Adrenal gland (tissue), 19 donors: ENCODE measurements at places on chromosomes 2 and 18. TPM values are rescaled to one million over a fixed set of nuclear protein-coding genes. Genes with fewer than 3 reads are reported as not detected.
A peak's percentile ranks its signal among the peaks of the same experiment; 100 is the strongest.

IL1A gene
- not detected for total RNA-seq

GRCh38 chr2:39334529-39334928 lies 90.8 kb upstream of the CDKL4 start:
- H3K36me3 ChIP-seq, result peaks cover 6% of the 10 kb centered on the region
- no peaks in the 10 kb centered on the region for H3K27me3 ChIP-seq
- H3K27ac ChIP-seq, result no peak overlapping the region
- no peak overlapping the region for H3K4me3 ChIP-seq
- no peak for DNase-seq
- H3K4me1 ChIP-seq, result no peaks in the 10 kb centered on the region

GRCh38 chr2:85015653-85016360 lies 44.8 kb downstream of the KCMF1 start:
- H3K36me3 ChIP-seq, result no peaks in the 10 kb centered on the region
- H3K4me3 ChIP-seq, result no peak overlapping the region
- peak overlapping the region; percentile 8 for H3K27ac ChIP-seq
- no peaks in the 10 kb centered on the region for H3K27me3 ChIP-seq
- H3K4me1 ChIP-seq, result peaks cover 49% of the 10 kb centered on the region
- no peak for DNase-seq

GRCh38 chr18:24937639-24938275 lies 414.2 kb downstream of the ZNF521 start:
- no peaks in the 10 kb centered on the region for H3K36me3 ChIP-seq
- H3K27ac ChIP-seq, result no peak overlapping the region
- no peak overlapping the region for H3K4me3 ChIP-seq
- no peaks in the 10 kb centered on the region for H3K4me1 ChIP-seq

DNA sequence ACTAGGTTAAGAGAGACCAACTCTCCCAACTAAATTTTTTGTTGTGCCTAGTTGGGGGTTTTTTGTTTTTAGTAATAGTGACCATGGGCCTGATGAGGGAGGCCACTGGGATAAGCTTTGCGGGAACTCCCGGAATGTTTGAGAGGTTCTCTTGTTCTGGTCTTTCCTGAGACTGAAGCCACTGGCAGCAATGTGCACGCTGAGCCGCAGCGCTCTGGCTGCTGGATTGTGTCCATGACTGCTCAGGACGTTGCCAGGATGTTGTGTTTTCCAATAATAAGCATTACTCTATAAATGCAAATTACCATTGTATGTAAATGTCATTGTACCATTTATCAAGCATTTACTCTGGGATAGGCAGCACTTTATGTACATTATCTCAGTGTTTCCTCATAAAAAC lies 126.1 kb downstream of the GALNT1 start:
- H3K4me3 ChIP-seq, result no peak overlapping the region
- H3K27ac ChIP-seq, result no peak overlapping the region
- no peak for DNase-seq
- no peaks in the 10 kb centered on the region for H3K36me3 ChIP-seq

ZC3H6 gene
- total RNA-seq, result 16.6 TPM

TMEM198 gene
- total RNA-seq, result 14.2 TPM

UGT1A6 gene
- not detected for total RNA-seq

DNA sequence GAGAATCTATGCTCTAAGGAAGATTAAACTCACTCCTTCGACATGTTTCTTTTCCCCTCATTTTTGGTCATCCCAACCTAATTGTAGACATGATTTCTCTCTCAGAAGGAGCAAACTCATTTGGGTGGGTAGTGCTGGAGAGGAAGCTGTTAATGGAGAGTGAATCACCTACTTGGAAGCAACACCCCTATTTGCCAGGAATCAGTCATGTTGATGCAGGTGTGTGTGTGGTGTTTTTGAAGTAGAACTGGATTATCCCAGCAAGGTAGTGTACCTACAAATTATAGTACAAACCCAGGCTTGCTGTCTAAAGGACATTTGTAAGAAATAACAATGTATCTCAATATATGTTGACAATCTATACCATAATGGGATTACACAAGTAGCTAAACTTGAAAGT lies 186.4 kb downstream of the EPHA4 start:
- no peak for DNase-seq
- H3K27me3 ChIP-seq, result no peaks in the 10 kb centered on the region
- no peaks in the 10 kb centered on the region for H3K4me1 ChIP-seq
- no peak overlapping the region for H3K27ac ChIP-seq

GRCh38 chr2:144430722-144431391 lies 89.1 kb downstream of the ZEB2 start:
- H3K27ac ChIP-seq, result peak overlapping the region; percentile 5
- peaks cover 17% of the 10 kb centered on the region for H3K36me3 ChIP-seq
- peaks cover 36% of the 10 kb centered on the region for H3K4me1 ChIP-seq
- H3K27me3 ChIP-seq, result no peaks in the 10 kb centered on the region
- H3K4me3 ChIP-seq, result no peak overlapping the region

DNA sequence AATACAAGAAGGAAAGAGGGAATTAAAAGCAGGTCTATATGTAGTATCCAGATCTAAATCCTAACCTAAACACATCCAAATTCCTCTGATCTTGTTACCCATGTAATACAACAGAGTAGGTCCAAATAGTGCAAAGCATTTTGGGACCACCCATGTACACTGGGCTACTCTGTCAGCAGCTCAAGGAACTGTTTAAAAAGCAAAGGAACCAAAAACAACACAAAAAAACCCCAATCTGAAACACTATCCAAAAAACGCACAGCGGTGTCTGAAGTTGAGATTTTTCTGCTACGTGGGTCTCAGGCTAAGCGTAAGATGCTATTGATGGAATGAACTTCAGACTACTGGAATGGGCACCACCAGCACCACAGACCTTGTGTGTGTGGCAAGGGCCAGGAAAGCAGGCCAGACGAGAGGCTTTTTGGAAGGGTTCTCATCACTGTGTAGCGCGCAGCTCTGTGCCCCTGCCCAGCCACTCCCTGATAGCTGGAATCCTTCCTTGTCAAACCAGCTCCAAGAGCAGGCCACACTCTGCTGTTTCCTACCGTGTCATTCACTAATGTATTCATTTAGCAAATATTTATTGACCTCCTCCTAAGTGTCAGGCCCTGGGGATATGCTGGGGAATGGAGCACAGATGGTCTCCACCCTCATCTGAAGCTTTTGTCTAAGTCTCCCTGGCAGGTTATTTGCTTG lies 101.4 kb downstream of the COLEC12 start:
- no peaks in the 10 kb centered on the region for H3K4me1 ChIP-seq
- no peaks in the 10 kb centered on the region for H3K27me3 ChIP-seq
- H3K4me3 ChIP-seq, result no peak overlapping the region
- no peaks in the 10 kb centered on the region for H3K36me3 ChIP-seq
- DNase-seq, result no peak

DNA sequence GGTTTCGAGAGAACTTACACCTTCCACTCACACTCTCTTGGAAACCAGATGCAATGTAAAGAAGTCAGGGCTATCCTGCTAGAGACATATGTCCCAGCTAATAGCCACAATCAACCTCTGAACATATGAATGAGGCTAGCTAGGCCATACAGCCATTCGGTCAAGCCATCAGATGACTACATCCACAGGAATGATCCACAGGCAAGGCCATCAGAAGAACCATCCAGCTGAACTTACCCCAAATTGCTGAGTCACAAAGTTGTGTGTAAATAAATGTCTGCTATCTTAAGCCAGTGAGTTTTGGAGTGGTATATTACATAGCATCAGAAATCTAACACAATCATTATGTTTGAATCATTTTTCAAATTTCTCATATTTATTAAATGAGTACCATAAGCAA lies 5.2 kb upstream of the SPAST start:
- no peak for DNase-seq
- no peak overlapping the region for H3K27ac ChIP-seq
- H3K36me3 ChIP-seq, result no peaks in the 10 kb centered on the region
- H3K4me3 ChIP-seq, result no peak overlapping the region
- no peaks in the 10 kb centered on the region for H3K27me3 ChIP-seq

ITGB1BP1 gene
- total RNA-seq, result 103 TPM

DCC gene
- 0.74 TPM for total RNA-seq

FAP gene
- not detected for total RNA-seq

ALLC gene
- not detected for total RNA-seq

- no peak overlapping the region for H3K4me3 ChIP-seq
- no peaks in the 10 kb centered on the region for H3K4me1 ChIP-seq
- no peak overlapping the region for H3K27ac ChIP-seq
- H3K27me3 ChIP-seq, result no peaks in the 10 kb centered on the region
- DNase-seq, result no peak
These were observed 77.0 kb upstream of the CNGA3 start for GRCh38 chr2:98269274-98269673.

NT5C1B gene
- not detected for total RNA-seq

DNA sequence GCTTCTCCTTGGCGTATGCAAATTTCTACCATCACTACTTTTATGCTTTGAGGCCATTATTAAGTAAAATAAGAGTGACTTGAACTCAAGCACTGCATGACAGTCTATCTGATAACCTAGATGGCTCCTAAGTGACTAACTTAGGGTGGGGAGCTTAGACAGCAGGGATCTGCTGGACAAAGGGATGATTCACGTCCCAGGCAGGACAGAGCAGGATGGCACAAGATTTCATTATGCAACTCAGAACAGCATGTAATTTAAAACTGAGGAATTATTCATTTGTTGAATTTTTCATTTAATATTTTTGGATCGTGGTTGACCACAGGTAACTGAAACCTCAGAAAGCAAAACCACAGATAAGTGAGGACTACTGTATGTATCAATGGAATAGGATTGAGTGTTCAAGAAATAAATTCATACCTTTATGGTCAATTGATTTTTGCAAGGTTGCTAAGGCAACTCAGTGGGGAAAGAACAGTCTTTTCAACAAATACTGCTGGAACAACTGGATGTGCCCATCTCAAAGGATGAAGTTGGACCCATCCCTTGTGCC lies 115.3 kb downstream of the MBD2 start:
- DNase-seq, result no peak
- H3K4me3 ChIP-seq, result no peak overlapping the region
- H3K27me3 ChIP-seq, result peaks cover 5% of the 10 kb centered on the region
- no peak overlapping the region for H3K27ac ChIP-seq

DNA sequence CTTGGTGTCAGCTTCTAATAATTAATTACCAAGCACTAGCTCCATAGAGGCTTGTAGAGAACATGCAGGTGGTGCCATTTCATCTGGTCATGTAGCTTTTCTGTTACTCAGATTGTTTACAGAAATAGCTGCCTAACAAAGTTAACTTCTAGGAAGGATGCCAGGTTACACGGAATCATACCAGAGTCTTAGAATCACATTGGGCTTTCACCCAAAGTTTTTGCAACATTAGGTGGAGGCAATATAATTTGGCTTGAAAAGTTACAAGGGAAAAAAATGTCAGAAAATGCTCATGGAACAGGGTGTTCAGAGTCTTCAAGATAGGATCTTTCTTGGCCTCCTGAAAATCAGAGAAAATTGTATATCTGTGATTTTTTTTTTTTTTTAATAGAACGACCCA lies 135.6 kb downstream of the ARHGAP15 start:
- no peaks in the 10 kb centered on the region for H3K4me1 ChIP-seq
- no peak for DNase-seq
- no peak overlapping the region for H3K4me3 ChIP-seq
- no peaks in the 10 kb centered on the region for H3K36me3 ChIP-seq
- H3K27ac ChIP-seq, result no peak overlapping the region

IL1F10 gene
- not detected for total RNA-seq

FBXO15 gene
- total RNA-seq, result 1.9 TPM

GRCh38 chr18:3159830-3160229 lies 59.9 kb downstream of the MYOM1 start:
- no peaks in the 10 kb centered on the region for H3K36me3 ChIP-seq
- H3K27ac ChIP-seq, result no peak overlapping the region
- no peaks in the 10 kb centered on the region for H3K27me3 ChIP-seq
- H3K4me3 ChIP-seq, result no peak overlapping the region

DNA sequence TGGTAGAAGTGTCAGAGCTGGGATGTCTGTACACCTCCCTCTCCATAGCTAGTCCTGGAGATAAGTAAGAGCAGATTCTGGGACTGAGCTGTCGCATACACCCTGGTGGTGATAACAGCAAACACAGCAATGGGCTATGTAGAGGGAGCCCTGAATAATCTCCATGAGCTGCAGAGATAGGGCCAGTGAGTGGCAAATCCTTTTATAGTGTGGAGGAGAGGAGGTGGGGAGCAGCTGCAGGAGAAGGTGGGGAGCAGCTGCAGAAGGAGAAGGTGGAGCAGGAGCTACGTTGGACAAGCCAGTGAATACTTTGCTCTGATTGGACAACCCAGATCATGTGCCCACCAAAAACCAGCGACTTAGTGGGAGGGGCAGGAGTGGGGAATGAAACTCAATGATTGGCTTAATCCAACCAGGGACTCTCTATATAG lies 85.5 kb downstream of the TMEM247 start:
- peaks cover 3% of the 10 kb centered on the region for H3K4me1 ChIP-seq
- H3K27ac ChIP-seq, result no peak overlapping the region
- H3K27me3 ChIP-seq, result no peaks in the 10 kb centered on the region
- H3K36me3 ChIP-seq, result no peaks in the 10 kb centered on the region
- no peak overlapping the region for H3K4me3 ChIP-seq
- no peak for DNase-seq

APCDD1 gene
- total RNA-seq, result 42.5 TPM

- H3K4me3 ChIP-seq, result no peak overlapping the region
- no peak for DNase-seq
- no peaks in the 10 kb centered on the region for H3K27me3 ChIP-seq
These were observed 21.2 kb downstream of the MRPL33 start for GRCh38 chr2:27792759-27793158.

DNA sequence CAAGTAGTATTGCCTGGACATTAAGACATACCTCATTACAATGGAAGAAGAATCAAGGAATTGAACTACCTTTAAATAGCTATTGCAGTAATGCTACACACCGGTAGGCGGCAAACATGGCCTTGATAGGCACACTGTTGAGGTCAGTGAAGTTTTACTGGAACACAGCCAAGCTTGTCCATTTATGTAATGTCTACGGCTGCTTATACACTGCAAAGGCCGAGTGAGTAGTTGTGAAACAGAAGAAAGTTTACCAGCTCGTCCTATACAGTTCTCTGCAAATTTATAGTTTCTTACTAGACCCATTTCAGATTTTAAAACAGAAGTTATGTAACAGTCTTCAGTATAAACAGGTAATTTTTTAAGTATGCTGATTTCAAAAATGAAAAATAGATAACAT lies 38.8 kb downstream of the PPP4R1 start:
- no peaks in the 10 kb centered on the region for H3K27me3 ChIP-seq
- H3K4me3 ChIP-seq, result no peak overlapping the region
- DNase-seq, result peak; percentile 94
- H3K36me3 ChIP-seq, result no peaks in the 10 kb centered on the region
- no peaks in the 10 kb centered on the region for H3K4me1 ChIP-seq

GRCh38 chr2:195683174-195683573 lies 26.1 kb downstream of the SLC39A10 start:
- DNase-seq, result no peak
- H3K4me1 ChIP-seq, result peaks cover 29% of the 10 kb centered on the region
- H3K27ac ChIP-seq, result no peak overlapping the region
- no peaks in the 10 kb centered on the region for H3K27me3 ChIP-seq
- no peaks in the 10 kb centered on the region for H3K36me3 ChIP-seq
